ENCODE measurements at places on chromosomes 7 and 10.

DNA sequence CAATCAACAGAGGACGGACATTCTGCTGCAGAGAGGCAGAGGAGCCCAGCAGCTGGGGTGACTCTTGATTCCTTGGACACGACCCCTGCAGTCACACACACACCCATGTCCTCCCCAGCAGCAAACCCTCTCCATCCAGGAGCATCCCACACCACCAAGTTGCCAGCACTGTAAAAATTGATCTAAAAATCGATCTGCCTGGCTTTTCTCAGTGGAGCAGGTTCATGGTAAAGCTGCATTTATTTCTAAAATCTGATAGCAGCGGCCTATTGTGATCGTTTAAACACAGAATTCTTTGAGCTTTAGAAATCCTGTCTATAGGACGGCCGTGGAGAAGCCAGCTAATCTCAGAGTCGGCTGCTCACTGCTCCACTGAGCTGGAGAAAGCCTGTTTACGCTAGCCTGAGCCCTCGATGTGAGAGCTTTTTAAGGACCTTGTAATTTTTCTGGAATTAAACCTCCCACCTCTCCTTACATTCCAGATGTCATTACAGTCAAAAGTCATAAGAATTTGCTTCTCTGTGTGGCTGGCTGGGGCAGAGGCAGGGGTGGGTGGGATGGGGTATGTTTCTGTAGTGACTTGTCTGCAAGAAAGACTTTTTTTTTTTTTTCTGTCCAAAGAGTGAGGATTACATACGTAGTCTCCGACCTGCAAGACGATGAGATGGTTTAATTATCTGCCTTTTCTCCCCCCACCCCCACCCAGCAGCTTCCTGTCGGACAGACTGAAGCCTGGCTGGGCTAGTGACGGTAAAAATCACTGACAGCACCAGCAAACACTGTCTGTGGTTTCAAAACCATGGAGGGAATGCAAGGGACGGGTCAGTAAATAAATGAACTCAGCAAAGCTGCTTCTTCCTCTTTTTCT is 31.6 kb downstream of the TRIM8 start:
- DNase-seq, result peak; percentile 40

GRCh38 chr10:125629758-125630376 is 53.1 kb downstream of the TEX36 start:
- DNase-seq, result no peak

DNA sequence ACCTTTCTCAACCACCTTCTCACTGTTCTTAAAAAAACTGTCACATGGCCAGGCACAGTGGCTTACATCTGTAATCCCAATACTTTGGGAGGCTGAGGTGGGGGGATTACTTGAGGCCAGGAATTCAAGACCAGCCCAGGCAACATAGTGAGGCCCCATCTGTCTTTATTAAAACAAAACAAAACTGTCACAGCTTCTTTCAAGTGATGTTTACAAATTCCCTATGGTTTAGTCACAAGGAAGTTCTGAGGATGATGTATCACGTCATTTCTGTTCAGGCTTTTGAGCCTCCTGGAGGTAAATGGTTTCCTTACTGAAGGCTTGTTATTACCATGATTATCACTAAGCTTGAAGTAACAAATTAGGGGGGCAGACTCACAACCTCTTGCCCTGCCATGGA is 186.2 kb downstream of the CFTR start:
- DNase-seq, result no peak

- DNase-seq, result no peak
Measured at GRCh38 chr7:13032576-13032975, 345.1 kb downstream of the ARL4A start.

GRCh38 chr7:6205971-6206660 is 66.3 kb downstream of the CYTH3 start:
- no peak for DNase-seq

GRCh38 chr7:5594616-5595544 is 171.2 kb upstream of the TNRC18 start:
- peak; percentile 66 for DNase-seq

GRCh38 chr7:65475734-65476319 is 102.2 kb downstream of the ZNF92 start:
- no peak for DNase-seq

DNA sequence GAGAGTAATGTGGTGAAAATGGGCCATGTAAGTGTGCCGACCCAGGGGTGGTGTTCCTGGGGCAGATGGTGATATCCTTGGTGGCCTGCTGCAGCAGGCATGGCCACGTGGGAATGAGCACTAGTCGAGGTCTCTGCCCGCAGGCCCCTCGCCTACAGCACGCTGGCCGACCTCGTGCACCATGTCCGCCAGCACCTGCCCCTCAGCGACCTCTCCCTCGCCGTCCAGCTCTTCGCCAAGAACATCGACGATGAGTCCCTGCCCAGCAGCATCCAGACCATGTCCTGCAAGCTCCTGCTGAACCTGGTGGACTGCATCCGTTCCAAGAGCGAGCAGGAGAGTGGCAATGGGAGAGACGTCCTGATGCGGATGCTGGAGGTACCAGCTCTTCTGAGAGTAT is 30.3 kb downstream of the TRRAP start:
- no peak for DNase-seq

- DNase-seq, result no peak
Measured at GRCh38 chr10:79335470-79336235, 11.6 kb upstream of the PPIF start.

DNA sequence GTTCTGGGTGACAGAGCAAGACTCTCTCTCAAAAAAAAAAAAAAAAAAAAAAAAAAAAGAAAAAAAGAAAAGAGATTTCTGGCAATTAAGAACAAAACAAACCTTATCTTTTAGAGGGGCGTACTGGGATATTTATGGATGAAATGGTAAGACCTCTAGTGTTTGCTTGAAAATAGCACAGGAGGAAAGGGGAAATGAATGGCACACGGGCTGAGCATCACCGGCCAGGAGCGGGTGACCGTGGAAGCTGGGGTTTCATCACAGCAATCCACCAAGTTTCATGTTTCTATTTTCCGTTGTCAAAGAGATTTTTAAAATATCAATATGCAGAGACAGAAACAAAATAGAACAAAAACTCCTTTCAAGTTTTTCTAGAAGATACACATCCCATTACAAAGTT is 105.6 kb downstream of the SVIL start:
- DNase-seq, result no peak

DNA sequence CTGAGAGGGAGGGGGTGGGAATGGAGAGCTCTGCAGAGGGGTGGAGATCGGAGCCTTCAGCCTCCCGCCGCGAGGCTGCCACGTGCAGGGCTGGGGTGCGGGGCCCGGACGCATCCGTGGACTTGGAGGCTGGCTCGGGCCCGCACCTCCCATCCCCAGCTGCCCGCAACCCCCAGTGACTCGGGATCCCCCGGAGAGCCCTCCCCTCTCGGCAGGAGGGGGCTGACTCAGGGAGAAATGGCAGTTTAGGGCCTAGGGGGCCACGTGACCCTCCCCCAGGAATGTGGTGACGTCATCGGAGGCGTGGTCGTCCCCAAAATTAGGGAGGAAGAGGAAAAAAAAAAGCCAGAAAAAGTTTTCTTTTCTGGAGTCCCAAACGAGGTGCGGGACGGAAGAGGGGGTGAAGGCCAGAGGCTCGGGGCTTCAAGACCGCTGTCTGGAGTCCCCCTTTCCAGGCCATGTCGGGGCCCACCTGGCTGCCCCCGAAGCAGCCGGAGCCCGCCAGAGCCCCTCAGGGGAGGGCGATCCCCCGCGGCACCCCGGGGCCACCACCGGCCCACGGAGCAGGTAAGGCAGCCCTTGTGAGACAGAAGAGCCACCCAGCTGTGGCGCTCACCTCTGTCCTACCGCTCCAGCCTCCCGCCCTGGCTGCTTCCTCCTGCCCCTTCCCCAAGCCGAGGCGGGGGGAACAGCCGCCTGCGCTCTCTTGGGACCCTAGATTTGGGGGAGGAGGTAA is at the start of gene TRIP6:
TRIP6 (plus strand) TSS at position 348 of the 736 bp plus-strand sequence; CDS start at position 459, 111 bp downstream.
- DNase-seq, result peak; percentile 83

DNA sequence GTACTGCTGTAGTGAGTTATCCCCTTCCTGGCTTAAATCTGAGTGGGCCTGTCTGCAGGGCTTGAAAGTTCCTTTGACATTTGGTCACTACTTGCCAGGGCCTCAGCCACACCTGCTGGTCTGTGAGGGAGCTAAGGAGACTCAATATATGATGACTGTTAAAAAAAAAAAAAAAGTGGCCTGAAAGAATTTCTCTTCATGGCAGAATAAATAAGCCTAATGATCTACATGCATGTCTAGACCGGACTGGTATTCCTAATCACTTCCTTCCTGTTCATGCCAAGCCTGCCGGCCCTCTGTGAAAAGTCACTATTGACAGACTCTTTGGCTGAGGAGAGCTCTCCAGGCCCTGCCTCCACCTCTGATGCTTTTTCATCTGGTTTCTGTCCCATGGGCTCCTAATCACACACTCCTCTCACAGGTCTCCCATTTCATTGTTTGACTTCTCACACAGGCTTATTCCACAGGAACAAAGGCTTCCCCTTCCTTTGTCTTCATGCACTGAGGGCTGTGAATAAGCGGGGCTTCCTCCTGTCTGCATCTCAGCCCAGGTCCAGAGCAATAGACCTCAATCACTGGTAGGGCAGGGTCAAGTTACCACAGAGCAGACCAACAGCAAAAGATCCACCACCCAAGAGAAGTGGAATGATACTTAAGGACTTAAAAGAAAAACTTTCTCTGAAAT is 99.1 kb upstream of the SEC61G start:
- DNase-seq, result peak; percentile 35

DNA sequence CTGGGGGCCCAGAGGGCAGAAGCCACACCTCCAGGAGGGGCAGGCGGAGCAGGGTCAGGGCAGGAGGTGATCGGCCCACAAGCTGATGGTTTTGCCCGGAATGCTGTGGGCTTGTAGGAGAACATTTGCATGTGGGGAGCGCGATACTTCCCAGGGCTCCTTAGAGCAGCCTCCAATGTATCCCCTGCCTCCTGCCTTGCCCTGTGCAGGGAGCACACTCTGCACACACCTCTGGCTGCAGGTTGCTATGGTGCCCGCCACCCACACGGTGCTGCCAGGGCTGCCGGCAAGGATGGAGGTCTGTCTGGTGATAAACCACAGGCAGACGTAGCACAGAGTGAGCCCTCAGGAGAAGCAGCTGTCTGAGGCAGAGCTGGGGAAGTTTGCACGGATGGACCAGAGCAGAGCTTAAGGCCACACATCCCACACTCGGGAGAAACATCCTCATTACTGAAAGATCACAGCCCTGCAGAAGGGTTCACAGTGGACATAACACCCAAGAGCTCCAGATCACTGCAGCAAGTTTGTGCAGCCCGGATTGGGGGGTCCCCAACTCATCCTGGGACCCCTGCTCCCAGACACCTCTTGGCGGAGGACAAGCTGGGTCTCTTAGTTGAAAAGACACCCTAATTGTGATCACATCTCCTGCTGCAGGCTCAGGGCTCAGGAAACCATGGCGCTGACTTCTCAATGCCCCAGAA is 41.8 kb downstream of the VIPR2 start:
- DNase-seq, result no peak

DNA sequence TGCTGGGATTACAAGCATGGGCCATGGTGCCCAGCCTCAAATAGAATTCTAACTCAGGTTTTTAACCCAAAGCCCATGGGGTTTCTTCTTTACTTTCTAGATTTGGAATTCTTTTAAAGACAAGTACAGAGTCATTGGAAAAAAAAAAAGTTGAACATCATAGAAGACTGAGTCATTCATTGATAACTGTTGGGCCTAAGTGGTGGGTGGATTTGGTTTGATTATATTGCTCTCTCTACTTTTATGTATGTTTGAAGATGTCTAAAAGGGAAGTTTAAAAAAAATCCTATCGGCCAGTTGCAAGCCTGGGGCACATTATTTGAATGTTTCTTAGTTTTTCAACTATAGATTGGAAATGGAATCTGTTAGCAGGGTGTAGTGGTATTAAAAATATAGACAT is 49.7 kb downstream of the INPP5F start:
- DNase-seq, result no peak

GRCh38 chr10:100146398-100146797 is 39.4 kb downstream of the ERLIN1 start:
- no peak for DNase-seq

- no peak for DNase-seq
Measured at GRCh38 chr10:133403784-133404183, 9.8 kb downstream of the MTG1 start.

DNA sequence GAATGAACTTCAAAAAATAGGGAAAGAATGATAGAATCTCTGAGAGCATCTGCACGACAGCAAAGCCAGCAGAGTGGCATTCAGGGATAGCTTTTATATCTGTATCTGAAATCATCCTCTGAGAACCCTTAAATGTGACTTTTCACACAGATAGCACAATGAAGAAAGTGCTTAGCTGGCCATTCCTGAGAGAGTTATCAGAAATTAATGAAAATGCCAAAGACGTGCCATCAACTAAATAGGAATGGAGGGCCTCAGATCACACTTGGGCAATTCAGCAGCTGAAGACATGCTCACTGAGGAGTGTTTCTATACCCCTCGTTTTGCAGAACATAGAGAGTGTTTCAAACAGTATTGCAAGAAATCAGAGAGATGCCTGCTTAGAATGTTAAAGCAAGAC is 51.6 kb downstream of the AKR1B1 start:
- DNase-seq, result no peak
